Naive B cell (primary cell): ENCODE measurements at places on chromosomes 5 and 9. TPM values are rescaled to one million over a fixed set of nuclear protein-coding genes. Genes with fewer than 3 reads are reported as not detected.

GRCh38 chr5:2657151-2657550 is 94.3 kb downstream of the IRX2 start:
- no peak for DNase-seq

- no peak for DNase-seq
These were observed 43.7 kb downstream of the RANBP6 start for GRCh38 chr9:5971740-5972139.

DNA sequence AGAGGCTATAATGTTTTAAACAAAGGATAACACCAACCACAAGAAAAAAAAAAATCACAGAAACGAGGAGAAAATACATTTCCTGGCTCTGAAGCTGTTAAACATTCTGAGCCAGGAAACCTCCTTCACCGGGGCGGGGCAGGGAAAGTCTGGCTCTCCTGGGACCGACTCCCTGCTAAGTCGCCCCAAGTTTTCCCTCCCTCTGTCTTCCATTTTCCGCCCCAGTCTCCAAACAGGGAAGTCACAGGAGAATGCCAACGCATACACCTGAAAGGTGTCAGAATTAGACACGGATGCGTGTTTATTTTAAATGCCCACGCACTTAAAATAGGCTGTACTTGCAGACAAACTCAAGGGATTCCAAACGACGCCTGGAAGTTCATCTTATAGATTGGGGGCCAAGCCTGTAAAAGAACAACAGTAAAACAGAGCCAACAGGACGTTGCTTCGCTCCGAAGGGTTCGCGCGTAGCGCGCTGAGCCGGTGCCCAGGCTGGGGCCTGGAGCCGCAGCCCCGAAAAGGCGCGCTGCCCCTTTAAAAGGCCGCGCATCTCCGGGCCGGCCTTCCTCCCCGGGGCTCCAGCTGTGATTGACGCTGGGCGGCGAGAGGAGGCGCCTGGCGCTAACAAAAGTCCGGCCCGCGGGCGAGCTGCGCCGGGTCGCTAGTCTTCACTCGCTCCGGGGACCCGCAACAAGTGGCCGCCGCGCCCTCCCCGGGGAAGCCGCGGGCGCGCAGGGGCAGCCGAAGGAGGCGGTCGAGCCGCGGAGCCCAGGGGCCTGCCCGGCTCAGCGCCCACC is at the start of gene FBXL7:
TSS of gene FBXL7 (plus strand) at position 653 of the 797 bp plus-strand sequence.
- no peak for DNase-seq

DNA sequence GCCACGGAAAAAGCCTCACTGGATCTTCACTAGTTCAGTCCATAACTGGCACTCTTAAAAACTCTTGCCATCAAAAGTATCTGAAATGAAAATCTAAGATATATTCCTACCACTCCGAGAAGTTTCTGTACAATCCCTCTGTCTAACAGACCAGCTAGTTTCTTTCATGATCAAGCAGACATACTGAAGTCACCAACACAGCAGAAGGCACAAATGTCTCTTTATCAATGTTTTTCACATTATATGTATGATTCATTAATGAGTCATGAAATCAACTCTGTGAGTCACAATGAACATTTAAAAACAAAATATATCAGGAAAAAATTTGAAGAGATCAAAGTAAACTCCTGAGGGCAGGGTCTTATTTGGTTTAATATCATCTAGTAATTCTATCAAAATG is 50.8 kb downstream of the F2R start:
- DNase-seq, result no peak

- DNase-seq, result no peak
These were observed 1040.3 kb downstream of the TLE1 start for GRCh38 chr9:80649001-80649420.

Gene LYRM7
- polyA plus RNA-seq, result 5.8 TPM

DNA sequence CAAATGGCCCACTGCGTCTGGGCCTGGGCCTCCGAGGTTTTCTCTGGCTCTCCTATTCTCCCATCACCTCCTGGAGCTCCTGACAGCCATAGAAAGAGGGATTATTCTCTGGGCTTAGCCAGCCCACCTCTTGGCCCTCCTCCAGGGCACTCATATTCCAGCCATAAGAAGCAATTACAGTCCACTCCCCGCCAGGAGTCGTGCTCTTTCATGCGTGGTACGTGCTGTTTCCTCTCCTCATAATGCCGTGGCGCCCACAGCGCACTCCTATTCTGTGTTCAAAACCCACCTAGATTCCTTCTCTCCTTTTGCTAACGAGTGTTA is 240.8 kb upstream of the ZNF462 start:
- DNase-seq, result no peak

DNA sequence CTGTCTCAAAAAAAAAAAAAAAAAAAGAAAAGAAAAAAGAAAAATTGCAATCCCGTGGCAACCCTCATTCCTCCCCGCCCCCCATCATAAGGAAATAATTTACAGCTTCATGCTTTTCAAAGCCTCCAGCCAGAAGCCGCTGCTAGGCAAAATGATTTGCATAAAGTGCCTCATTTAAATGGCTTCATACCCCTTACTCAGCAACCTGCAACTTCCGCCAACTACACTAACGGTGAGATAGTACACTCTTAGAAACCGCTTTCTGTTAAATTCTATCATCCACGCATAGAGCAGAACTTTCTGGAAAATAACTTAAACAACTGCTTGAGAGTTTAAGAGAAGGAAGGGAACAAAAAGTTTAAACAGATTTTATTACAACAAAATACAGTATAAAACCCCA is 17.8 kb downstream of the SERINC5 start:
- no peak for DNase-seq

Gene GPR21
- polyA plus RNA-seq, result not detected

Gene CCDC187
- polyA plus RNA-seq, result 4.3 TPM

DNA sequence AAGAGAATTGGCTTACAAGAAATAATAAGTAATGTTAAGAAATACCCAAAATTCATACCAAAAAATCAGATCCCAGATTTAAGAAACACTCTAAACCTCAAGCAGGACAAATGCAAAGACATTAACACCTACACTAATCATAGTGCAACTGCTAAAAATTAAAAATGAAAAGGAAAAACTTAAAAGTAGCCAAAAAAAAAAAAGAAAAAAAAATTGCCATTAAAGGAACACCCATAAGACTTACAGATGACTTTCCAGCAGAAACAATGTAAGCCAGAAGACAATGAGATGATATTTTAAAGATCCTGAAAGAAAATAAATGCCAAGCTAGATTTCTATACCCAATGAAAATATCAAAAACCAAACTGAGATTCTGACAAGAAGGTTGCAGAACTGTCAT is 101.5 kb downstream of the DENND1A start:
- no peak for DNase-seq

GRCh38 chr5:128196791-128197190 is 113.2 kb downstream of the SLC12A2 start:
- no peak for DNase-seq

GRCh38 chr5:78650531-78650930 is 2.0 kb upstream of the LHFPL2 start:
- no peak for DNase-seq

Gene LCN9
- not detected for polyA plus RNA-seq

- no peak for DNase-seq
These were observed 142.8 kb downstream of the BARX1 start for GRCh38 chr9:93812410-93812668.

- no peak for DNase-seq
These were observed at the start of gene SGCD for GRCh38 chr5:156326718-156327259. TSS of gene SGCD (plus strand) at chr5:156327164.

- no peak for DNase-seq
These were observed 7.8 kb downstream of the IER5L start for GRCh38 chr9:129170229-129170628.

Gene TIMD4
- polyA plus RNA-seq, result not detected

Gene PCDHGA8
- polyA plus RNA-seq, result not detected

Gene HMMR
- not detected for polyA plus RNA-seq

DNA sequence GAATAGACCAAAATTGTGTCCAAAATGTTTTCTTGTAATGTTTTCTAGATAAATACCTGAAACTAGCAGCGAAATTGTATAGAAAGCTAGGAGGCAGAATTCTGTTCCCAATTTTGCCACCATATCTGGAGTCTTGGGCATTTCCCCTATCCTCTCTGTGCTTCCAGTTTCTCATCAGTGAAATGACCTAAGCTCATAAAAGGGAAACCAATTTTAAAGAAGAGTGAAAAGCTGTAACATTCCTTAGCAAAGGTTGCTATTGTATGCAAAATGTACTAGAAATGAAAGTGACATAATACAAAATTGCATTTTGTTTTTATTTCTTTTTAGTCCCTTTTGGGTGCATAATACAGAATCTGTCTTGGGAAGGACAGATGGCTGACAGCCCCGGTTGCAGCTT is 36.8 kb upstream of the CAST start:
- DNase-seq, result no peak

DNA sequence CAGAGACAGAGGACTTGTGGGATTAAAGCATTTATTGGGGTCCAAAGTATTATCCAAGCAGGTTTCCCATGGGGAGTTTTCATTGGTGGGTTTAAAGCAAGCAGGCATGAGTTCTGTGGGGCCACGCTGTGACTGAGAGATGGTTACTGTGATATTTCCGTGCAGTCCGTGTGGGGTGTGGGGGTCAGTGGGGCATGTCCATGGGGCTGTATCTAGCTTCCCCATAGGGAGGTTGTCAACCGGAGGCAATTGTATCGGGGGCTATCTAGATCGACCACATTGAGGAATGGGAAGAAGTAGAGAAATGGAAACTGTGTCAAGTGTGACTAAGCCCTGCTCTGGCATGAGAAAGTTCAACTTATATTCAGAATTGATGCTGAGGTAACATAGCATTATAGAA is 7.1 kb upstream of the RPS23 start:
- DNase-seq, result no peak

DNA sequence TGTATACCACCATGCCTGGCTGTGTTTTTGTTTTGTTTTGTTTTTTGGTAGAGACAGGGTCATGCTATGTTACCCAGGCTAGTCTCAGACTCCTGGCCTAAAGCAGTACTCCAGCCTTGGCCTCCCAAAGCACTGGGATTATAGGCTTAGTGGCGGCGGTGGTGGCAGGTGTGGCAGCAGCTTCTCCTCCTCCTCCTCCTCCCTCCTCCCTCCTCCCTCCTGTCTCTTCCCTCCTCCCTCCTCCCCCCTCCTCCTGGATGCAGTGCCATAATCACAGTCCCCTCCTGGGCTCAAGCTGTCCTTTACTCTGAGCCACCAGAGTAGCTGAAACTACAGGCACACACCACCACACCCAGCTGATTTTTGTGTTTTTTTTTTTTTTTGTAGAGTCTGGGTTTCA is 71.2 kb downstream of the UHRF2 start:
- DNase-seq, result no peak

DNA sequence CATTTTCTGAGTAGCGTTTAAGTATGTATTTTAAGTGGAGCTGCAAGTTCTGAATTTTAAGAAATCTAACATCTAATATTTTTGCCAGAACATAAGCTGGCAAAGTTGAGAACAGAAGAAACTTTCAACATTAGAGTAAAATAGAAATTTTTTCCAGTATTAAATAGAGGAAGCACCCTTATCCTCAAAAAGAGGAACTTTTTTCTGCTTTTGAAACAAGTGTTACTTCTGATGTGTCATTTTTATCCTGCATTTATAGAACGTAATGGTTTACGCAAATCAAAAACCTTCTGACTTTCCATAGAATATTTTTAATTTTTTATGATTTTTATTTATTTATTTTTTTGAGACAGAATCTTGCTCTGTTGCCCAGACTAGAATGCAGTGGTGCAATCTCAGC is 21.8 kb downstream of the ZBED3 start:
- DNase-seq, result no peak

- DNase-seq, result peak; percentile 65
These were observed 52.8 kb downstream of the IRF1 start for GRCh38 chr5:132437604-132438266.

Gene RAB24
- polyA plus RNA-seq, result 42.1 TPM

Gene PAX5
- polyA plus RNA-seq, result 35.9 TPM

GRCh38 chr5:55570026-55570425 is 35.3 kb upstream of the PLPP1 start:
- no peak for DNase-seq

GRCh38 chr9:73667749-73668148 is 516.1 kb downstream of the ANXA1 start:
- no peak for DNase-seq

- no peak for DNase-seq
These were observed 189.8 kb downstream of the YTHDC2 start for GRCh38 chr5:113703266-113703665.

- DNase-seq, result peak; percentile 52
These were observed 40.3 kb downstream of the GLDC start for GRCh38 chr9:6605202-6605601.

Gene FANCG
- polyA plus RNA-seq, result 11.9 TPM

GRCh38 chr9:133534346-133535291 is at the start of gene ADAMTSL2:
TSS of gene ADAMTSL2 (plus strand) at chr9:133534704. CDS start at chr9:133536713, 2,009 bp downstream.
- no peak for DNase-seq

Gene PCAT7
- not detected for polyA plus RNA-seq

Gene PCDHA9
- not detected for polyA plus RNA-seq
